ENCODE measurements at places on chromosomes 12 and 14.
A peak's percentile ranks its signal among the peaks of the same experiment; 100 is the strongest.

- DNase-seq: no peak
Measured at GRCh38 chr12:10851243-10851858, 2.1 kb upstream of the PRR4 start.

- DNase-seq: peak; percentile 68
Measured at GRCh38 chr14:81450100-81450531, 50.0 kb upstream of the STON2 start.

DNA sequence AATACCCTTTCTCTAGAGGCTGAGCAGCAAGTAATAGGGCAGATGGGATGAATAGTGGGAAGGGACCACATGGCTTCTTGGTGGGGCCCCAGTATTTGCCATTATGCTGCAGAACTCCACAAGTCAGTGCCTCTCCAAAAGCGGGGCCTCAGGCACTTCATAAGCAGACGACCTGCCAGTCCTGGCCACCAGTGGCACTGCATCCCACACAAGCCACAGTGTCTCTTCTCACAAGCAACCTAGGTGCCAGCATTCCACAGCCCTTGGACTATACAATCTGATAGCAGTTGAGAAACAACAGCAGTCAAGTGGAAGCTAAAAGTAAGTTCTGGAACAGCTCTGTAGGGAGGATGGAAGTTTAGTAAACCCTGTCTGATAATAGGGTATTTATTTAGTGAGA is 4.2 kb upstream of the SLC8A3 start:
- no peak for DNase-seq

DNA sequence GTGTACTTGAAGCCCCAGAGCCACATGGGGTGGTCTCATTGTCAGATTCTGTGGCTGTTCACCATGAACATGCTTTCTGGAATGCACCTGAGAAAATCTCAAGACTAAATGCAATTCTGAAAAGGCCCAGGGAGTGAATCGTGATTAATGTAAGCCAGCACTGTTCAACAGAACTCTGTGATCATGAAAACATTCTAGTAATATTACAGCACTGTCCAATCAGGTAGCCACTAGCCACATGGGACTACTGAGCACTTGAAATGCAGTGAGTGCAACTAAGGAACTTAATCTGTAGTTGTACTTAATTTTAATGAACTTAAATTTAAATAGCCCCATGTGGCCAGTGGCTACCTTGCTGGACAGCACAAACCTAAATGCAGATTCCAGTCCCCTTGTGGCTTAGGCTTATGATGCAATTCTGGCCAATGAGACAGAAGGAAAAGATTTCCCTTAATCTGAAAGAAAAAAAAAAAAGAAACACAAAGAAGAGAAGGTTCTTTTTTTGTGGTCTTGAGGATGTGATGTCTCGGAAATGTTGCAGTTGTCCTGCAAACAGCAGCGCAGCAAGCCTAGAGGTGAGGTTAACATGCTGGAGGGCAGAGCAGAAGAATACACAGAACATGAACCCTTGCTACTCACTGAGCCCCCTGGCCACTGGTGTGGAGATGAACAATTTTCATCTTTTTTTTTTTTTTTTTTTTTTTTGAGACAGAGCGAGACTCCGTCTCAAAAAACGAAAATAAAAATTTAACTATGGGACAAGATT is 48.2 kb downstream of the SPPL3 start:
- DNase-seq: no peak

DNA sequence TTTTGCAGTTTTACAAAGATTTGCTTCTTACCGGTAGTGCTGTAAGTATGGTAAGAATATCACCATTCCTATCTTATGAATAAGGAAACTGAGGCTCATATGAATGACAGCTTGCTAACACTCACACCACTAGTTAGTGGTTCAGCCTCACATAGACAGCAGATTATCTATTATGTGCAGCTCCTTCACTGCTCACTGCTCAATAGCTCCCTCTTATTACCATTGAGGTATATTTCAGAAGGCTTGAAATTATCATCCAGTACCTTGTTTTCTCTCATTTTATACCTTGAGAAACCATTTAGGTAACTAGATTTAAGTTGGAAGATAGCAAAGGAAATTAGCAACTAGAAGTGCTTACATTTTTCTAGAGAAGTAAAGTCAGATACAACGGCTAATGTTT is 15.5 kb downstream of the RIC8B start:
- DNase-seq: no peak

GRCh38 chr14:68132563-68133121 is 313.1 kb downstream of the RAD51B start:
- no peak for DNase-seq

- no peak for DNase-seq
Measured at GRCh38 chr14:50678163-50678562, 10.1 kb upstream of the SAV1 start.

DNA sequence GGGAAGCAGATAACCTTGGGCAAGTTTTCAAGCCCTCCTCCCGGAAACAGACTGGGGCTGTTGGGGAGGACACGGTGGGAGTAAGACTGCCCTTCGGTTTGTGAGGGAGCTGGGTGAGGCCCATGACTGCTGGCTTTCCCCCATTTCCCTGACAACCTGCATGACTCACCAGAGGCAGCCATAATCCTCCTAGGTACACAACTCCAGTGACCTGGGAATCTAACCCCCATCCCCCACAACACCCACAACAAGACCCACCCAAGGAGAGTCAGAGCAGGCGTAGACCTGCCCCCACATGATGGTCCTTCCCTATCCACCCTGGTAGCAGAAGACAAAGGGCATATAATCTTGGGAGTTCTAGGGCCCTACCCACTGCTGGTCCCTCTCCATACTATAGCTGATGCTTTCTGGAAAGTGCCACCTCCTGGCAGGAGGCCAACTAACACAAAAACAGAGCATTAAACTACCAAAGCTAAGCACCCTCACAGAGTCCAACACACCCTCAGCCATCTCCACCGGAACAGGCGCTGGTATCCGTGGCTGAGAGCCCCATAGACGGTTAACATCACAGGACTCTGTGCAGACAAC is 14.8 kb downstream of the DDX24 start:
- DNase-seq: no peak

Data from NCI-H146 (cell line).